AG04449 (cell line): ENCODE measurements at places on chromosomes 7 and 10.

GRCh38 chr7:2614631-2615330 lies 17.0 kb upstream of the TTYH3 start:
- DNase-seq, result no peak

DNA sequence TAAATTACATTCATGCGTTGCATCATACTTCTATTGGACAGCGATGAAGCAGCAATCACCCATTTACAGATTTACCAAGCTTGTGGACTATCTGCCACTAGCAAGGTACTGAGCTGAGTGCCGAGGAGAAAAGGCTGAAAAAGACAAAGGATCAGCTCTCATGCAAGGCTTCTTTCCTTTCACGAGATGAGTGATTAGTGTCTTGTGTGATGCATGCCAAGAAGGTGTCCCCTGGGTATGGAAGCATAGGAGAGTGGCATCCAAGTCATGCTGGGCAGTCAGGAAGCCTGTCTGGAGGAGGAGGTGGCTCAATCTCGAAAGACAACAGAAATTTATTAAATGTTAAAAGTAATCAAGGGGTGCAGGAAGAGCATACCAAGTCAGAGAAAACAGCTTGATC lies 40.9 kb downstream of the ACSM6 start:
- no peak for DNase-seq

GRCh38 chr7:50645186-50645585 lies 80.0 kb upstream of the DDC start:
- no peak for DNase-seq

DNA sequence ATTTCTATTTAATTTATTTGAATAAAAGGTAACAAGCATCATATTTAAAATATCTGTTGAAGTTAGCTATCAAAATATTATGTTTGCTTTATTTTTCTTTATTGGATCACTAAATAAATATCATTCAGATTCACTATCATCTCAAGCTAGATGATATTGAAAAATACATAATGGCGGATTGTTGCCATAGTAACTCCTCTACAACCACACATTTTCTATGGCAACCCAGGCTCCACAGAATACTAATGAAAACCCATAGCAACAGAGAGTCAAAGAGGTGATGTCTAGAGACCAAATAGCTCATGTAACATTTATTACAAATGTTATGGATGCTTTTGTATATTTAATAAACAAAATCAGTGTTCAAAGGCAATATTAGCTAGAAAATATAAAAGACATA lies 148.9 kb upstream of the CDK1 start:
- DNase-seq, result no peak

- DNase-seq, result no peak
These were observed 177.4 kb downstream of the ADK start for GRCh38 chr10:74328388-74328787.

DNA sequence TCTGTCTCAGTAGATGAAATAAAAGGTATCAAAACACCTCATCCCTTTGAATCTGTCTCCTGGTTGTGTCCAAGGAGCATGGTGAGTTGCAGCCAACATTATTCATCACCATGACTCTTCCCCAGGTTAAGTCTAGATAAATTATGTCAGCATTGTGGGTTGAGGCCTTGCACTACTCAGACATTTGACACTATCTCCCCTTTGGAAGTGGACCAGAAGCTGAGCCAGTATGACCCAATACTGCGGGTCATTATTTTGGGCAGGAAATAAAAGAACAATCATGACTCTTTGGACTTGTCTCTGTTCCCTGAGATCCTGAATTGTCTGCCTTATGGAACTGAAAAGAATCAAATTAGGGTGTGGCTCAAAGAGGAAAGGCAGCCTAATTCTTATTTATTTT lies 168.2 kb upstream of the FAM171A1 start:
- no peak for DNase-seq

DNA sequence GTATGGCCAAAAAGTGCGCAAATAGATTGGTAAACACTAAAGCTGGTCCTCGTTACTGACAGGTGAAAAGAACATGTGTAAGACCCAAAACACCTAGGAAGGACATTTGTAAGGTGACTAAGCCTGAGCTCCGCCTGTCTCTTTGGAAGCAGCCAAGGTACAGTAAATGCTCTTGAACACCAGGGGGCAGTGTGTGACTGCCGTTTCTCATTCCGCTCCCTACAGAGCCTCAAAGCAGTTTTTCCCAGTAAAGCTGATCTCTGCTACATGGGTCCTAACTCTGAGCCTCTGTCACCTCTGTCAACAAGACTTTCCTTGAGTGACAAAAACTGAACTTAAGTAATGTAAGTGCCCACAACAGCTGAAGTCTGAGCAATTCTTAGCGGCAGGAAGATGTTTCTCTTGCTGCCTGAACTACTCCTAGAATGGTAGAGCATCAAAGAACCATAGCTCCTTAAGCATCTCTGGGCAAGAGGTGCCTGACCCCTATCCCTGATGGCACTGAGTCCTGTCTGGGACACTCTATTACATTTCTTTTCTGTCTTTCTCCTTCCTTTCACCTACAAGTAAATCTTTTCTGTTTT lies 238.0 kb upstream of the INHBA start:
- no peak for DNase-seq

- DNase-seq, result no peak
These were observed 57.6 kb downstream of the SNX10 start for GRCh38 chr7:26349005-26349915.
